ENCODE measurements at places on chromosomes 2 and 18.

DNA sequence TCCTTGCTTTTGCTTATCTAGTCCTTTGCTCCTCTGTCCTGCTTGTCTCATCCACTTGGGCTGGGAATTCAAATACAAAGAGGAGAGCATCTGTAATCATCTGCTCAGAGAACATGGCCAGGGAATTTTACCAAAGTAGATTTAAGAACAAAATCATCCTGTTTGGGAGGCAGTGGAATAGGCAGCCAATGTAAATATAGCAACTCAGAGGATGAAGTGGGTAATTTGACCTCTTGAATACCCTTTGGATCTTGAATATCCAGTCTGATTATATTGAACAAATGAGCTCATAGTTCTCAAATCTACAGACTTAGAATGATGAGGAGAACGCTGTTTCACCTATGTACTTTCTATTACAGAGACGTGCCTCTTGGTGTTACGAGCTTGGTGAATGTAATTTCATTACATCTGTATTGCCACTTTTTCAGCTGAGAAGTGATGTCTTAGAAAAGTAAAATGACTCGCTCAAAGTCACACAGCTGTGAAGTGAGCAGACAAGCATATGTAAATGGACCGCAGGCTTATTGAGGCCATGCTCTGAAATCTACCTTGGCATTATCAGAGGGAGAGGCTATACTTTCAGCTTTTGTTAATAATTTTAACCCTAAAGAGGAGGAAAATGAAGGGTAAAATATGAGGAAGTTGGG lies 266.3 kb downstream of the MTX2 start:
- H3K36me3 ChIP-seq: no peaks in the 10 kb centered on the region
- DNase-seq: no peak
- H3K27me3 ChIP-seq: peaks cover 22% of the 10 kb centered on the region
- H3K4me1 ChIP-seq: no peaks in the 10 kb centered on the region
- no peak overlapping the region for H3K4me3 ChIP-seq
- H3K27ac ChIP-seq: no peak overlapping the region

- H3K4me1 ChIP-seq: peaks cover 71% of the 10 kb centered on the region
- no peak overlapping the region for H3K4me3 ChIP-seq
- H3K27ac ChIP-seq: peak overlapping the region; percentile 66
- H3K27me3 ChIP-seq: no peaks in the 10 kb centered on the region
Observed at GRCh38 chr2:25817630-25818029, 60.7 kb downstream of the ASXL2 start.

- no peak overlapping the region for H3K27ac ChIP-seq
- no peaks in the 10 kb centered on the region for H3K36me3 ChIP-seq
- no peak overlapping the region for H3K4me3 ChIP-seq
- DNase-seq: no peak
- H3K4me1 ChIP-seq: no peaks in the 10 kb centered on the region
Observed at GRCh38 chr2:221833966-221834365, 261.9 kb upstream of the EPHA4 start.

GRCh38 chr2:207223051-207223450 lies 57.3 kb upstream of the KLF7 start:
- no peak for DNase-seq
- no peak overlapping the region for H3K27ac ChIP-seq
- H3K4me1 ChIP-seq: peaks cover 28% of the 10 kb centered on the region

DNA sequence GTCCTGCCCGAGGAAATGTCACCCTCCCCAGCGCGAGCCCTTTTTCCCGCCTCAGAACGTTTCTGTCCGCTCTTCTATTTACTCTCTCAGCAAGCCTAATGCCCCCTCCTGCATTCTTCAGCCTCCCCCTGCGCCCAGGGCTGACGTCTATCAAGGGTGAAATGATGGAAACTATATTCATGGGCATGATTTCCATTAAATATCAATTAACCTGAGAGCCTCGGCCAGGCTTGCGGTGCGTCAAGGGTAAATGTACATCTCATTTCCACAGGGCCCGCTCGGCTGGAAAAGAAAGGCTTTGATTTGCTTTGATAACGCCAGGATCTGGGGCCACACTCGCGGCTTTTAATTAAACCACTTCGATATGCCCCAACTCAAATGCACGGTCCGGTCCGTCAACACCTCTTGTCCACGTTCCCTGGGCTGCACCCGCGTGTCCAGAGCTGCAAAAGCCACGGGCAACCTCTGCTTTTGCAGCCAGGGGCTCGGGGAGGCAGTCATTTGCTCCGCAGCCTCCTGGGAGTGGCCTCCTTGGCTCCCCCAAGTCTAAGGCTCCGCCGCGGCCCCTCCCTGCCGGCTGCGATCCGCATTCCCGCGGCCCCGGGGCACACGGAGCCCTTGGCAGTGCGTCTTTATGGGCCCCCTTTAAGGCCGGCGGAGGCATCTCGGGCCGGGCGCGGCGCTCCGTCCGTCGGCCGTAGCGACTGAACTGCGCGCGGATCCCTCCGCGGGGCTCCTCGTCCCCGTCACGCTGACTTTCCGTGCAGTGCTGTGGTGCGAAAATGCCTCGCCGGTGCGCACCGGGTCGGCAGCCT lies at the start of gene HOXD8:
Gene HOXD8, plus strand, starts transcription at position 724 of the 815 bp plus-strand sequence. CDS start 662 bp downstream, outside the sequence.
- peaks cover 4% of the 10 kb centered on the region for H3K36me3 ChIP-seq
- H3K4me3 ChIP-seq: peak within 1 kb of the TSS; percentile 39
- H3K27ac ChIP-seq: peak within 1 kb of the TSS; percentile 68
- H3K4me1 ChIP-seq: peaks cover 10% of the 10 kb centered on the region

DNA sequence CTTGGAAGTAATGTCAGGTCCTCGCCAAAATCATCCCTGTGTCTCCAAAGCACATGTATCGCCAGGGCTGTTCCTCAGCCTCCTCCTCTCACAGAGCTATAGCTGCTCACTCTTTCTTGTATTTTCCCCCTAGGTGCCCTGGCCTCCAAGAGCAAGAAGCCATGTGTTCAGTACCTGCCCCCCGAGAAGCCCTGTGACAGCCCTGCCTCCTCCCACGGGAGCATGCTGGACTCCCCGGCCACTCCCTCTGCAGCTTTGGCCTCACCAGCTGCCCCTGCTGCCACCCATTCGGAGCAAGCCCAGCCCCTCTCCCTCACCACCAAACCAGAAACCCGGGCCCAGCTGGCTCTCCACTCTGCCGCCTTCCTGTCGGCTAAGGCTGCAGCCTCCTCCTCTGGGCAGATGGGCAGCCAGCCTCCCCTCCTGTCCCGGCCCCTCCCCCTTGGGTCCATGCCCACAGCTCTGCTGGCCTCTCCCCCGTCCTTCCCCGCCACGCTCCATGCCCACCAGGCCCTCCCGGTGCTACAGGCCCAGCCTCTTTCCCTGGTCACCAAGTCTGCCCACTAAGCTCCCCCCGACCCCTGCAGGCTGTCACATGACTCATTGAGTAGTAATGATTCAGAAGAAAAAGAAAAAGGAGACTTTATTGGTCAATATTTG lies 18.8 kb downstream of the TGOLN2 start:
- no peak overlapping the region for H3K27ac ChIP-seq
- peaks cover 9% of the 10 kb centered on the region for H3K36me3 ChIP-seq
- no peak overlapping the region for H3K4me3 ChIP-seq
- H3K4me1 ChIP-seq: peaks cover 21% of the 10 kb centered on the region
- DNase-seq: no peak

DNA sequence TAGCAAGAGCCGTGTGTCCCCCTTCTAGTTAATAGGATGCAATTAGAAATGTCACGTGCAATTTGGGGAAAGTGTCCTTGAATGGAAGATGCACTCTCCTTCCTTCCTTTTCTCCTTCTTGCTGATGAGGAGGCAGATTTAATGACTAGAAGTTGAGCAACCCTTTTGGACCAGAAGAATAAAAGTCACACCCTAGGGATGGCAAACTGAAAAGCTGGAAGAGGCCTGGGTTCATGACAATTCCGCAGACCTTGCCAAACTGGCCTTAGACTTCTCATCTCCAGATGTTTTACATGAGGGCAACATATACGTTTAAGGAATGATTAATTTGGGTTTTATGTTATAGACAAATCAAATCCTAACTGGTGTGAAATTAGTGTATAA lies 38.6 kb upstream of the NCOA1 start:
- H3K27ac ChIP-seq: no peak overlapping the region
- H3K27me3 ChIP-seq: peaks cover 12% of the 10 kb centered on the region
- peaks cover 3% of the 10 kb centered on the region for H3K36me3 ChIP-seq
- DNase-seq: no peak

DNA sequence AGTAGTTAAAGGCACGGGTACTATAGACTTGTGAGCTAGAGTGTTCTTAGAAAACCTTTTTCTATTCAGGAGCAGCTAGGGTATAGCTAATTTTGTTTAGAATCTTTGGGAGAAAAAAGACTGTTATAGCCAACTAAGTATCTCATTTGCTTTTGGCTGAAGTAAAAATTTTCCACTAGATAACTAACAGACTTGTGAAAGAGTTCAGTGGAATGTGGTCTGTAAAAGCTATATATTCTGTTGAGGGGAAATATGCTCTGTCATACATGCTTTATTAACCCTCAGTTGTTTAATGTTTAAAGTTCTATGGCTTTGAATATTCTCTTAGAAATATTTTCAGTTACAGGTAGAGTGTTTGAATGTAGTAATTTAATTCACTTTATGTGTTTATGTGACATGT lies 49.7 kb downstream of the RIF1 start:
- no peak overlapping the region for H3K4me3 ChIP-seq
- DNase-seq: no peak
- H3K36me3 ChIP-seq: peaks cover 62% of the 10 kb centered on the region
- no peaks in the 10 kb centered on the region for H3K27me3 ChIP-seq
- no peaks in the 10 kb centered on the region for H3K4me1 ChIP-seq

DNA sequence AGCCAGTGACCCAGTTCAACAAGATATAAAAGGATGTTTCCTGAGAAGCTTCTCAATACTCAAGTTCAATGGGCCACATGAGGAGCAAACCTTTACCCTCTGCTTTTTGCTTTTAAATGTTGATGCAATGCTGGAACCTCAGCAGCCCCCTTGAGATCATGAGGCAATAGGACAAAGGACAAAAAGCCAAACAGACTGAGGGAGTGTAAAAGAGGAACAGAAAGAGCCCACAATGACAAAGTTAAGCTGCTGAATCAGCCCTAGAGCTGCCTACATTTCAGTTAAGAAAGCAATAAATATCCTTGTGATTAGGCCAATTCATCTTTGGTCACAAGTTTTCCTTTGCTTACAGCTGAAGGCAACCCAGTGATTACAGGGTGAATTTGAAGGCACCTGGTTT lies 76.9 kb downstream of the MRO start:
- H3K4me3 ChIP-seq: no peak overlapping the region
- H3K36me3 ChIP-seq: no peaks in the 10 kb centered on the region
- H3K27ac ChIP-seq: no peak overlapping the region
- DNase-seq: no peak

DNA sequence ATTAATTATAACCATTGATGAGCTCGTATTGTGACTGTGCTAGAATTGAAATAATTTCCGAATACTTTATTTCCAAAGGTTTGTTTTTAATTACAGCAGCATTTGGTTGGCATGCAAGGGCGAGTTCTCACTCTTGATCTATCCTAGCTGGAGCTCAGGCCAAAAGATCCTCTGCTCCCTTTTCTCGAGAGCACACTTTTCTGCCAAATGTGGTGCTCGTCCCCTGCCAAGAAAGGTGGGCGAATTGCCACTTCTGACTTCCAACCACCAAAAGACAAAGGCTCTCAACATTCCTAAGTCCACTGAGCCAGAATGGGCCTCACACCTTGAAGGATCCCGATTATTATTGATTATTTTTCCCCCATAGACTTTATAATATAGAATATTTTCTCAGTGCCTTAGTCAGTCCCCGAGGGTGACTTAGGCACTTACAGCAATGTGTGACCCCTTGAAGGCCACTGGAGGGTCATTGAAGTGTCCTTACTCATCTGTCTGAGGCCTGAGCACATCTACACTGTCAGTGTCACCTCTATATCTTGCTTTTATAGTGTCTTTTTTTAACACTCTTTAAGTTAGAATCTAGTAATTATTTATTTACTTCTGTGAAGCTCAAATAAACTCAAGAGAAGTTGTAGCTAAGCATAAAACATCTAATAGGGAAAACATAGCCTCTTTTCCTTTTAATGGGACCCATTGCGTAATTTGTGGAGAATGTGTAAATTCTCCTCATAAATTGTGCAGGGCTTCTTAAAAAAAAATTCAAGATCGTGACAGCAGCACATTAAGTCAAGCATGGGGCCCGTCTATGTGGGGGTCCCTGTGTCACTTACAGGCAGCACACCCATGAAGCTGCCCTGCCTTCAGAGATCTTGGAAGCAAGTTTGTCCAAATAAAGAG lies 98.3 kb downstream of the MEIS1 start:
- H3K27me3 ChIP-seq: no peaks in the 10 kb centered on the region
- H3K27ac ChIP-seq: no peak overlapping the region
- no peaks in the 10 kb centered on the region for H3K4me1 ChIP-seq
- no peak overlapping the region for H3K4me3 ChIP-seq
- no peaks in the 10 kb centered on the region for H3K36me3 ChIP-seq
- DNase-seq: no peak

GRCh38 chr2:173278794-173279526 lies 75.7 kb upstream of the CDCA7 start:
- H3K36me3 ChIP-seq: no peaks in the 10 kb centered on the region
- no peak overlapping the region for H3K27ac ChIP-seq
- peaks cover 21% of the 10 kb centered on the region for H3K27me3 ChIP-seq
- H3K4me1 ChIP-seq: peaks cover 13% of the 10 kb centered on the region

DNA sequence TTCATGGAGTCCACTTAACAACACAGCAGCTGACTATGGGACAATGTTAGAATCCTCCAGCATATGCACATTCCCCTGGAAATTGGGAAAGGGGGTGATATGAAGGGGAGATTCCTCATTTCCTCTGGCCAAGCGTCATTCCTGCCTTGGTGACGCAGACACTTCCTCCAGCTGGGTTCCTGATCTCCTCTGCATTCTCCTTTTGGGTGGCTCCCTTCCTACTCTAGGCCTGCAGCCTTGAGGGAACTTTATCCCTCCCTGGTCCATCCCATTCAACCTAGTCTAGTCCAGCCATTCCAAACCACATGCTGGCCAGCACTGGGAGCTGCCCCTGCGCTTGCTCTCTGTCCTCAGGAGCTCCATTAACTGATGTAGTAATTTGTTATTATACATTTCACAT lies 216.8 kb downstream of the VAPA start:
- H3K4me1 ChIP-seq: no peaks in the 10 kb centered on the region
- no peak overlapping the region for H3K4me3 ChIP-seq
- no peaks in the 10 kb centered on the region for H3K36me3 ChIP-seq
- H3K27ac ChIP-seq: no peak overlapping the region
- no peak for DNase-seq
- H3K27me3 ChIP-seq: peaks cover 38% of the 10 kb centered on the region
